ENCODE measurements at places on chromosomes 12 and 14.

GRCh38 chr12:52228366-52228765, 4.7 kb upstream of the KRT7 start:
- no peak overlapping the region for H3K27ac ChIP-seq
- no peak overlapping the region for H3K4me3 ChIP-seq
- H3K4me1 ChIP-seq = peaks cover 31% of the 10 kb centered on the region
- H3K36me3 ChIP-seq = no peaks in the 10 kb centered on the region

DNA sequence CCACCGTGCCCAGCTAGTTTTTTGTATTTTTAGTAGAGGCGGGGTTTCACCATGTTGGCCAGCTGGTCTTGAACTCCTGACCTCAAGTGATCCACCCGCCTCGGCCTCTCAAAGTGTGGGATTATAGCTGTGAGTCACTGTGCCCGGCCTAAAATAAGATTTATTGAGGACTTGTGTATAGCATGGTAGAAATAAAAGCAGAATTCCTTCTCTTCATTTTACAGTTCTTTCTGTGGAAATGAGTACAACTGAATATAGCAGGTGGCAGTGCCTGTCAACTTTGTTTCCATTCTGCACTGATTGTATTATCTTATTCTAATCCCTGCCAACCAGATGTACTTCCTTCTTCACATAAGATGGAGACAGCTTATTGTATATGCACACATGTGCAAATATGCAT, 41.0 kb downstream of the DIP2B start:
- no peak for DNase-seq
- no peaks in the 10 kb centered on the region for H3K27me3 ChIP-seq
- peaks cover 37% of the 10 kb centered on the region for H3K4me1 ChIP-seq
- H3K36me3 ChIP-seq = no peaks in the 10 kb centered on the region
- no peak overlapping the region for H3K4me3 ChIP-seq

DNA sequence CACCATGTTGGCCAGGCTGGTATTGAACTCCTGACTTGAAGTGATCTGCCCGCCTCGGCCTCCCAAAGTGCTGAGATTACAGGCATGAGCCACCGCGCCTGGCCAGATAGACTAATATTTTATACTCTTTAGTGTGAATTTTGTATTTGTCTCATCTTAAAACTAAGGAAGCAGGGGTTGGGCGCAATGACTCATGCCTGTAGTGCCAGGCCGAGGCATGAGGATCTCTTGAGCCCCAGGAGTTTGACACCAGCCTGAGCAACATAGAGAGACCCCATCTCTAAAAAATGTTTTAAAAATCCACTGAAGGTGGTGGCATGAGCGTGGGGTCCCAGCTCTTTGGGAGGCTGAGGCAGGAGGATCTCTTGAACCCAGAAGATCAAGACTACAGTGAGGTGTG, 9.0 kb downstream of the DYNC1H1 start:
- H3K4me1 ChIP-seq = peaks cover 48% of the 10 kb centered on the region
- H3K27ac ChIP-seq = peak overlapping the region; percentile 75
- DNase-seq = no peak

DNA sequence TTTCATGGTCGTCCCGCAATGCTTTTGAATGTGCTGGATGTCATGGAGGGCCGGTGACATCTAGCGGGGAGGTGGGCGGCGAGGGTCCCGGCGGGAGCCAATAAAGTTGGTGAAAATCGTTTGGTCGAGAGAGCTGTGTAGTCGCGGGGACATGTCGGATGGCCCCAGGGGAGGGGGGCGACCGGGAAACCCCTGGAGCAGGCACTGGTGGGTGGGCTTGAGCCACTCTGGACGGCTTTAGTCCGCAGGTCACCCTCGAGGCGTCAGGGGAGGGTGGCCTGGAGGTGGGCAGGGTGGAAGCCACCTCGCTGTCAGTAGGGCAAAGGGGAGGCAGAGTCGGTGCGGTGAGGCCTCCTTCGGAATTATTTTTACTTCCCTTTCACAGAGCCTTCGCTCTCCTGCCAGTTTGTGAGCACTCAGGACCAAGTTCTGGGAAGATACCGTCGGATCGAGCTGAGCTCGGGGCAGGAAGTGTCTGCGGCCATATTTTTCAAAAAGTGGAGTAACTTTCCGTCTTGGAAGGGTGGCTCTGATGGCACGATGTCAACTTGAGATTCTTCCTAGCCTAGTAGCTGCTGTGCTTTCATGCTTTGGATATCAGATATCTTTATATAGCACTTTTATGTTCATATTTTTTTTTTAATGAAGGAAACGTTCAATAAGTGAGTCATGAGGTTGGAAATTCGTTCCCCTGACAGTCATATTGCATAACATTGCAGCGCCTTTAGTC, 28.2 kb downstream of the WBP11 start:
- H3K4me3 ChIP-seq = peak overlapping the region; percentile 63
- H3K4me1 ChIP-seq = peaks cover 17% of the 10 kb centered on the region
- DNase-seq = peak; percentile 54
- peak overlapping the region; percentile 95 for H3K27ac ChIP-seq

DNA sequence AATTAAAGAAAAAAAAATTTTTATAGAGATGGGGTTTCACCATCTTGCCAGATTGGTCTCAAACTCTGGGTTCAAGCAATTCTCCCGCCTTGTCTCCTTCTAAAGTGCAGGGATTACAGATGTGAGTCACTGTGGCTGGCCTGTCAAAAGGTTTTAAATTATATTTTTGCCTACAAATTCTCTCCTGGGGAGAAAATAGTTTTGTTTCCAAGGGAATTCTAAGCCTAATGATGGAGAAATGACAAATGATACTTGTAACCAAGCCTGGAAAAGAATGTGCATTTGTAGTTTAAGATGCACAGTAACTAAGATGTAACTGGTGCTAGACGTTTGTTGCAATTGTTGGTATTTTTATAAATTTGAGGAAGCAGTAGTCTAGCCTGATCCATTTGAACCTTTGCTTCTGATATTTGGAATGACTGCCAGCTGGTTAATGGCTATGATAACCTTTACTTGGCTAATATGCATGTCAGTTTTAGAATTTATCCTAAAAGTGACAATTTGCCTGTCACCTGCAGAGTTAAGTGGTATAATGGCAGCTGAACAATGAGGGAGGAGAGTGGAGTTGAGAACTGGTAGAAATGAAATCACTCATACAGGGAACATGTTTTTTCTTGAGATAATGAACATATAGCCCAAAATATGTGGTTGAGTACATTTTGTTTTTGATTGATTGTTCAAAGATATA, 148.0 kb downstream of the FUT8 start:
- no peaks in the 10 kb centered on the region for H3K4me1 ChIP-seq
- H3K36me3 ChIP-seq = no peaks in the 10 kb centered on the region
- H3K27ac ChIP-seq = no peak overlapping the region
- no peak overlapping the region for H3K4me3 ChIP-seq

- no peaks in the 10 kb centered on the region for H3K27me3 ChIP-seq
- H3K4me1 ChIP-seq = no peaks in the 10 kb centered on the region
- H3K27ac ChIP-seq = no peak overlapping the region
- no peak overlapping the region for H3K4me3 ChIP-seq
These were observed 167.5 kb downstream of the DPF3 start for GRCh38 chr14:72726444-72726843.

GRCh38 chr12:27338473-27338872, 5.8 kb downstream of the BMAL2 start:
- H3K4me1 ChIP-seq = peaks cover 9% of the 10 kb centered on the region
- no peak overlapping the region for H3K27ac ChIP-seq
- H3K27me3 ChIP-seq = no peaks in the 10 kb centered on the region

DNA sequence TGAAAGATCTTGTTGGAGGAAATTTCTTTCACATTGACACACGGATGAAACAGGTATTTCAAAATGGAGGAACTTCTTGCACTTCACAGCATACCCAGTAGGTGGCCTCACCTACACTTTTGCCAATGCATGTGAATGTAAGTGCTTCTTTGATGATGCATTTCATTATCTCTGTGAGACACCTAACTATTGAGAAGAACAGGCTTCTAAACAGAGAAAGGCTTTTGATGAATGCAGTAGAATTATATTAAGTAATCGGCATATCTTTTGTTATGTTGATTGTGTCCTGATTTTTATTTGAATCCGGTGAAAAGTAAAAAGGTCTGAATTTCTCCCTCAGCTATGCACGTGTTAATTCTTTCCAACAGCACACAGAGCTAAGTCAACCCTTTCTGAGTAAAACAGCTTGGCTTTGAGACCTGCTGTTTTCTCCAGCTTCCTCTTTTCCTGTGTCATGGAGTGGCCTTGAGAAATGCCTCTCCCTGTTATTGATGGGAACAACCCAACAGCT, 399.0 kb downstream of the NAV3 start:
- H3K27me3 ChIP-seq = no peaks in the 10 kb centered on the region
- DNase-seq = no peak
- H3K4me1 ChIP-seq = no peaks in the 10 kb centered on the region
- H3K36me3 ChIP-seq = no peaks in the 10 kb centered on the region
- no peak overlapping the region for H3K4me3 ChIP-seq
- H3K27ac ChIP-seq = no peak overlapping the region

DNA sequence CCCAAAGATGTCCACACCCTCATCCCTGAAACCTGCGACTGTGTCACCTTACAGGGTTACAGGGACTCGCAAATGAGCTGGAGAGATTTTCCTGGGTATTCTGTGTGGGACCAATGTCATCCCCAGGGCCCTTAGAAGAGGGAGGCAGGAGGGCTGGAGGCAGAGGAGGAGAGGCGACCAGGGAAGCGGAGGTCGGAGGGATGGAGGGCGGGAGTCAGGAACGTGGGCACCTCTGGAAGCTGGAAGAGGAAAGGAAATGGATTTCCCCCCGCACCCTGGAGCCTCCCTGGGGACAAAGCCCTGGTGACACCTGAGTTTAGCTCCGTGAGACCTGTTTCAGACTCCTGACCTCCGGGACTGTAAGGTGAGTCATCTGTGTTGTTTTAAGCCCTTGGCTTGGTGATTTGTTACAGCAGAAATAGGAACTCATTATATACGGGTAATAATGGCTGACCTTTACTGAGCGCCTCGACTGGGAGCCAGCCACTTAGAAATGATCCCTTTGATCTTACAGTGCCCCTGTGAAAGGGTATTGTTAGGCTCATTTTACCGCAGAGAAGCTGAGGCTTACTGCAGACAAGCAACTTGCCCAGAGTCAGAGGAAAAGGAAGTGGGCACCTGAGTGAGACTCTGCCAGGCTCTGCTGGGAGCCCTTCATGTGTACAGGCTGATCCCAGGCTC, 29.3 kb upstream of the FZD10 start:
- H3K27ac ChIP-seq = no peak overlapping the region
- no peak for DNase-seq
- no peaks in the 10 kb centered on the region for H3K27me3 ChIP-seq
- H3K4me1 ChIP-seq = no peaks in the 10 kb centered on the region
- no peak overlapping the region for H3K4me3 ChIP-seq
- no peaks in the 10 kb centered on the region for H3K36me3 ChIP-seq

- no peaks in the 10 kb centered on the region for H3K27me3 ChIP-seq
- H3K4me3 ChIP-seq = no peak overlapping the region
- no peak overlapping the region for H3K27ac ChIP-seq
These were observed 14.2 kb downstream of the NOXRED1 start for GRCh38 chr14:77409131-77409533.

DNA sequence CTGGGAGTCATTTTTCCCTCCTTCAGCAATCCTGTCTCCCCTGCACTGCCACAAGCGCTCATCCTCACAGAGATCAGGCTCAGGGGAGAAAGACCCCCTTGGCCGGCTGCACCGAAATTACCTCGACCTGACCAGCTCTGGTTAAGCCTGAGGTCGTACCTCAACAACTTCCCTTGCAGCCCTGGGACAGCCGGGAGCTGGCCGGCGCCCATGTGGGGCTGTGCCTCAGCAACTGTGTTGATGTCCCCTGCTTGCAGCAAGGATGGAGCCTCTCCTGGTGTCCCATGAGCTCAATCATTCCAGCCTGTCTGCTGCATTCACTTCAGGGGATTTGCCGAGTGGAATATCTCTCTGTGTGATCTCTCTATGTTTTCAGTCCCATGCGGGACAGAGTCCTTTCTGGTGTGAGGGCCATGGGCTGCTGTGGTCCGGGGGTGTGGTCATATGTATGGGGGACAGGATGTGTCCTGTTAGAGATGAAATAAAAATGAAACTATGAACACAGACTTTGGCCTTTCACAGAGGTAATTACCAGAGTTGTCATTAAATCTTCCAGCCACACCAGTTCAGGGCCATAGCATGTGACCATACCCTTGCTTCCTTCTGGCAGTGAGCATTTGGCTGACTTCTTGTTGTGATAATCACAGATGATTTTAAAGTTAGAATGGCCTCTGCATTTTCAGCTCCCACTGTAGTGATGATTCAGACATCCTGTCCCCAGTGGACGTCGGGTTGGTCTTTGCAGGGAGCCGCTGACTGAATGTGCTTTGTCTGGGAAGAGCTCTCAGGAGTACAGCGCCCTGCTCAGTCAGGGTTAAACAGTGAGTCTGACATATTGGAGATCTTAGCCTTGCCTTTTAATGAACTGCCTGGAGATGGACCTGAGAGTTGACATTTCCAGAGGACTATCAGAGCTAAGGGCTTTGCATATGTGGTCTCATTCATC, 405.9 kb downstream of the AACS start:
- no peak for DNase-seq
- H3K27ac ChIP-seq = no peak overlapping the region
- no peaks in the 10 kb centered on the region for H3K27me3 ChIP-seq
- H3K4me1 ChIP-seq = no peaks in the 10 kb centered on the region
- no peaks in the 10 kb centered on the region for H3K36me3 ChIP-seq
- no peak overlapping the region for H3K4me3 ChIP-seq

All from left lung (tissue), 14 donors.